ENCODE measurements at places on chromosomes 2 and 18.

DNA sequence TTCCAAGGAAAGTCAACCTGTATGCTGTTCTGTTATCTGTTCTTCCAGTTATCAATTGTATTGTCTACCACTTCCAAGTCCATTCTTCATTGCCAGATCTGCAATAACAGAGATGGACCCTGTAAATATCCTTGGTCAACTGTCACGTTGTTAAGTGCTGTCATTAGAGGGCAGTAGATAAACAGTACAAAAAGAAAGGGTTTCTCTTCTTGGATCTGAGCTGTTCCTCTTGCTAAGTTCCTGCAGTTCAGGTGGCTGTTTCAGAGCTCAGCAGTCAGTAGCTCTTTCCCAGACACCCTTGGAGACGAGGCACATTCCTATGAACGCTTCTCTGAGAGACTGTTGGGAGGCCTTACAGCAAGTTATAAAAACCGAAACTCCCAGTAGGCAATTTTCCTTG is 957.1 kb upstream of the CHAC2 start:
- no peak for DNase-seq

DNA sequence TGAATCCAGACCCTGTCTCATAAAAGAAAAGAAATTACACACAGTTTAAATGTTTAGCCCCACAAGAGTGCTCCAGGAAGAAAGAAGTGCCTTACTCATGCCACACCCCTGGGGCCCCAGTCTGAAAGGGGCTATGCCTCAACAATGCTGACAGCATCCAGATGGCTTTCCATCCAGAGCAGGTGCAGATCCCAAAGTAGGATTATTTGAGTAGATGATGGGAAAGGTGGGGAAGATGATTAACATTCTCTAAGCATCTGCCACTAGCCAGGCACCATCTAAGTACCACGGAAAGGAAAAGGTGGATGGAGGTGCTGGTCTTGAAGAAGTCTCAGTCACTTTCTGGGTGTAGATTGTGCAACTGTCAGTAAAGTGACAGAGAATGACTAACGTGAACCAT is 16.3 kb downstream of the DPYSL5 start:
- DNase-seq, result no peak

GRCh38 chr2:173027181-173028128 is 48.2 kb upstream of the MAP3K20 start:
- peak; percentile 80 for DNase-seq

DNA sequence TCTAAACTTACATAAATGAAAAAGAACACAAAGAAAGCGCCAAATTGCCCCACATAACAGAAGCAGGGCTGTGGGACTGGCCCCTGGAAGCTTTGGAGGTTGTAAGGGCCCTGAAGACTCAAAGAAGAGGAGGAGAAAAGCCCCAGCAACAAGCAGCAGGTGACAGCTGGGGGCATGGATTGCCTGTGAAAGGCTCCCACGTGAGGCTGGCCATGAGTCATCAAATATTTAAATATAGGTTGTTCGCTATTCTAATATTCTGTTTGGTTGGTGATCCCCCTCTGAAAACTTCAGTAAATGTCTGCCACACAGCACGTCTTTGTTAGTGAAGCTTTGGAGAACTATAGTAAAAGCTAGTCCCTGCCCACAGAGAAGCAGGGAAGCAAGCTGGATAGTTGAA is 132.4 kb downstream of the MREG start:
- no peak for DNase-seq

DNA sequence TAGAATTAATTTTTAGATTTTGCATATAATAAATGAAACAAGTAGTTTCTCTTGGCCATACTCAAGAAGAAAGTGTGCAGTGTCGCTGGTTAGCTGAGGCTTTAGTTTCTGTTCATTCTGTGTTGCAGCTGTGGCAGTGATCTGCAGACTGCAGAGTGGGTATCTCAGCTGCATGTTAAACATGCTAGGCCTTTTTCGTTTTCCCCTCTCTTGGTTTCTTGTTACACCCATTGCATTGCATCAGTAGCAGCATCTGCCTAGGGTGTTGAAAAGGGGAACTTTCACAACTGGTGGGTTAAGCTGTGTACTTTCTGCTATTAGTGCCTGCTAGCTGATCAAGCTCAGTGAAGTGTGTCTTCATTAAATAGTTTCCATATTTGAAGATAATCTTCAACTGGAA is 51.3 kb downstream of the ACSL3 start:
- DNase-seq, result no peak

DNA sequence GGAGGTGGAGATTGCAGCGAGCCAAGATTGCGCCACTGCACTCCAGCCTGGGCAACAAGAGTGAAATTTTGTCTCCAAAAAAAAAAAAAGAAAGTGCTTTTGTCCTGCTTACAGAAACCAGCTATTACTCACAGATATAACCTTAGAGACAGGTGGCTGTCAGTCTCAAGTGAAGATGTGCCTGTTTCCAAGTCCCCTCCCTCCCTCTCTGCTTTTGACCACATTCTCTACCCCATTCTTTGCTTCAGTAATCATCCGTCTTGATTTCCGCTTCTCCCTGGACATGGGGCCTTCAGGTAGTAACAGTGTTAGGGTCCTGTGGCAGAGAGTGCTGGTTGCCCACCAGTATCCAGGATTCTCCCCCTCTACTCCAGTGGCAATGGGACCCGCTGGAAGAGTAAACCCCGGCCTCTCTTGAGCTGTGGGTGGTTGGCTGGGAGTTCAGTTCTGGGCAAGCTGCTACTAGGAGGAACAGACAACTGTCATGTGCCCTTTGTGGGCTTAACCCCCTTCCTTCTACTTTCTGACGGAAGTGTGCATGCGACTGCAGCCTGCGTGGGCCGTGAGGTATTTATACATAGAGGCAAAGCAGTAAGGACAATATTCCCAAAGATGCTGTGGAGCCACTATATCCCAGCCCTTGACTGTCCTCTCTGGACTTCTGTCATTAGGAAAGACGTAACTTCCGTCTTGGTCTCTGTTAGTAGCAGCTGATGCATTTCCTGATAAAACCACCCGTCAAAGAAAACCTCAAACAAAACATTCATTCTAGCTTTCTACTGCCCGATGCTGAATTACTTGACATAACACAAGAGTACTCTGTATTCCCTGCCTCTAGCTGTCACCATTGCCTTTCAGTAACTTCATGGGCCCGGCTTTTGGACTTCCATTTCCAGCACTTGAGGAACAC is 17.8 kb downstream of the PDCL3 start:
- DNase-seq, result no peak

- DNase-seq, result no peak
Measured at GRCh38 chr2:20588918-20589871, 61.7 kb downstream of the HS1BP3 start.

- no peak for DNase-seq
Measured at GRCh38 chr2:20541651-20542050, 94.8 kb downstream of the RHOB start.

DNA sequence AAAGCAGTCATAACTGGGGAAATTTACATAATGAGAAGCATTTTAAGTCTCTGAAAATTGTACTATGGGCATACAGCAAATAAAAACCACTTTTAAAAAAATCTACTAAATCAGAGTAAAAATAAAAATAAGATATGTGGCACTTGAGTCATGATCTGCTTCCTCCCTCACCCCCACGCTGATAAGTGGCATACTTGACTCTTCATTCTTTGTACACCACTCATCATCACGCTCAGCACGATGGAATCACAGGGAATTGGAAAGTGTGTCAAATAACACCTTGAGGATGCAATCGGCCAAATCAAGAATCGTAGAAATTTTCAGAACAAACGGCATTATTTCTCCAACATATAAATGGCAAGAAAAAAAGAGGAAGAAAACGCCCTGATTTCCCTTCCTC is 41.1 kb upstream of the REG3G start:
- no peak for DNase-seq

GRCh38 chr2:144331674-144332355 is 188.1 kb downstream of the ZEB2 start:
- DNase-seq, result no peak

GRCh38 chr18:73891572-73892421 is 255.8 kb downstream of the FBXO15 start:
- DNase-seq, result no peak

GRCh38 chr2:72843301-72843700 is 17.5 kb upstream of the EXOC6B start:
- DNase-seq, result no peak

GRCh38 chr2:6181525-6181924 is 489.3 kb downstream of the SOX11 start:
- no peak for DNase-seq

GRCh38 chr2:12935222-12935621 is 218.5 kb downstream of the TRIB2 start:
- DNase-seq, result no peak

DNA sequence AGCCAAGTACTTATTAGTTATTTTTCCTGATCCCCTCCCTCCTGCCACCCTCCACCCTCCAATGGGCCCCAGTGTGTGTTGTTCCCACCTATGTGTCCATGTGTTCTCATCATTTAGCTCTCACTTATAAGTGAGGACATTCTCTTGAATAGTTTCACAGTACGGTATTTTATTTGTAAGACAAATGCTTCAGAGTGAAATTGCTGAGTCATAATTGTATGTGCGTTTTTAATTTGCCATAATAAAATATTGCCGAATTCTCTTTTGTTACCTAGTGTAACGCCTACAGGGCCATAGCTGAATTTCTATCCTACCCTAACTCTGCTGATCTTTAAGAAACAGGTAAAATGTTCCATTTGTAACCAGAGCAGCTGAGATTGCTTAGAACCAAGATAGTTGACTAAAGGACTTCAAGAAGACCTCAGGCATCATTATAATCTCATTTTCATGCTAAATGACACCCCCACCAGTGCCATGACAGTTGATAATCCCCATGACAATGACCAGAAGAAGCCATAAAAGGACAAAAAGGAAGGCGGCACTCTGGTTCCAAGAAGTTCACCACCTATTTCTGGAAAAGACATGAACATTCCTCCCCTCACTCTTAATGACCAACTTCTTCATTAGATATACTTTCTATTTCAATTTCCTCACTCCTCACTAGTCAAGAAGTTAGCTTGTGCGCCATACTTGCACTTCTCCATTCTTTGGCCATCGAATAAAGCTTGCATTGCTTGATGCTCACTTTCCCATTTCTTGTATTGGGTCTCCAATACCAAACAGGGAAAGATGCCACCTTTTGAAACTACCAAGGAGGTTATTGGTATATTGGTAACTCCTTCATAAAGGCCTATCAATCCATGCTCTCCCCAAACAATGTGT is 18.4 kb downstream of the SCN9A start:
- DNase-seq, result no peak

- DNase-seq, result no peak
Measured at GRCh38 chr2:220465700-220466099, 838.3 kb downstream of the SLC4A3 start.

DNA sequence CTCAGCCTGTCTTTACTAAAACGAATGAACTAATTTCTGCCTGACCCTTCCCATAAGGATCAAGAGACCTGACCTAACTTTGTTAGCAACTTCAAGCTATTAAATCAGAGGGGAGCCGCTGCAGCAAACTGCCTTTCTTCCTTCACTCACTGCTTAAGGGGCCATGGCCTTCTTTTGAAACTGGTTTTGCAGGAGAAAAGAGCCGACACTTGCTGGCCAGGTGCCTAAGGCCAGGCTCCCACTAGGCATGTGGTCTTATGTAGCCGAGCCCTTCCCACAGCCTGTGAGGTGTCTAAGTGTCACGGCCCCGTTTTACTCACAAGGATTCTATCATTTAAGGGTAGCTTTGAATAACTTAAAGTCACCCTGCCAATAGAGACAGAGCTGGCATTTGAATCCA is 130.8 kb downstream of the ZNF236 start:
- no peak for DNase-seq

DNA sequence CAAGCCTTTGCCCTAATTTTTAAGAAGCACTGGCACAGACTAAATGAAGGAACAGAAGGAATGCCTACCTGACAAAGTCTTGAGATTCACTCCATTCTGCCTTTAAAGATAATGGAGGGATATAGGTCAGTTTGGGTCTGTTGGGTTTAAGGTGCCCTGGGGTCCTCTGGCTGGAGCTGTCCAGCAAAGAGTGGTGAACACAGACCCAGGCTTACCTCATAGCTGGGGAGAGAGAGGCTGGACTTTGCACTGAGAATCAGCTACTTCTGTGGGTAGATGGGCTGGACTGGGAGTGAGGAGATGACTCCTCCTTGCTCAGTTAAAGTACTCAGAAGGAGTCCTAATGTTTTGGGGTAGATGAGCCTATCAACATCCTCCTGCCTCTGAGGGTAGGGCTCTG is 64.4 kb upstream of the CXCR4 start:
- DNase-seq, result no peak

GRCh38 chr2:217909156-217909820 is 93.5 kb downstream of the TNS1 start:
- DNase-seq, result no peak

DNA sequence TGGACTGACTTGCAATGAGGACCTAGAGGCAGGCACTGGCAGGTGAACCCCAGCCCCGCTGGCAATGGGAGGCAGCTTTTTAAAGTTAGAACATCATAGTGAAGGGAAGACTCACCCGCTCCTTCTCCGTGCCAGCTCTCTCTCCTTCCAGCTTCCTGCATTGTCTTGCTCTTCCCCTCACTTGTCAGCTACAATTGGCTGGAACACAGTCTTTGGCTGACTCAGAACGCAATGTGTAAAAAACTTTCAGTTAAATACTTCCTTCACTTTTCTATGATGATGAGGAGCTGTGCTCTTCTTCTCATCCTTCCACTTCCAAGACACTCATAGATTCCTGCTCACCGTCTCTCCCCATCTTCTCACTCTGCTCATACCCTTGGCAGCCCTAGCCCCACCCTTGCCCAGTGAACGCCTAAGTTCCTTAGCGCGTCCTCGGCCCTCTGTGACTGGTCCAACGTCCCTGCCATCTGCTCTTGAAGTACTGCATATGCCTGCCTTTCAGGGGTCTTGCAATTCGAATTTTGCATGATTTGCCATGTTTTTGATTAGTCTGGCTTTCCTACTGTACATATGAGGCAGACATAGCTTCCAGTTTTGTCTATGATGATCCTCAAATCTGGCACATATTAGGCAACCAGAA is 118.0 kb upstream of the TMEM200C start:
- no peak for DNase-seq

DNA sequence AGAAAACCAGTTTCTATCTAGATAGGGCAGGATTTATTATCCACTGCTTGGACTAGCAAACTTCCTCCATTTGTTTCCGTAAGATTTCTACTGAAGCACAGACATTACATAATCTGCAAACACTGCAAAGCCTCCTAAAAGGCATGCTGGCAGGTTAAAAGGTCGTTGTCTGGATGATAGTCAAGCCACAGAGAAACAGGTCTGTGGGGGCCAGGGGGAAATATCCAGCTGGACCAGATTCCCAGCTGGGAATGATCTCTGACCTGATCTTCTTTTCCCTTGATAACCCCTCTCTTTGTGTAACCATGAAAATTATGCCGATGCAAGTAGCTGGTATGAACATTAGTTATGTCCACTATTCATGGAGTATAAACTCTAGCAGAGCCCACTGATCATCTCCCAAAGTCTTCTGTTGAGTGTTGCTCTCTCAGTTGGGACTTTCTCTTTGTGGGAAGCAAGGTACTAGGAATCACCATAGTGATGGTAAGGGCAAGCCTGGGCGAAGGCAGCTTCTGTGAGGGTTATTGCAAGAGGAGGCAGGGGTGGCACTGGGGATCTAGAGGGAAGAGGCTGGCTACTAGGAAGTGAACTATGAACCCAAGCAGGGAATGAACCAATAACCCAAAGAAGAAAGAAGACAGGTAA is 61.3 kb downstream of the GDF7 start:
- peak; percentile 56 for DNase-seq

- DNase-seq, result no peak
Measured at GRCh38 chr2:28415010-28415409, 22.4 kb downstream of the FOSL2 start.

GRCh38 chr2:147273106-147273505 is 571.7 kb upstream of the ACVR2A start:
- no peak for DNase-seq
